PC-9 (cell line): ENCODE measurements at places on chromosomes 2 and 18. TPM values are rescaled to one million over a fixed set of nuclear protein-coding genes. Genes with fewer than 3 reads are reported as not detected.

The DLGAP1 gene
- total RNA-seq: 0.13 TPM in 1 of 2 replicates, not detected in the other

The SLC19A3 gene
- total RNA-seq: 4.3 and 4.5 TPM in 2 replicates

The CLEC4F gene
- not detected in 2 replicates for total RNA-seq

The TUBA4B gene
- total RNA-seq: not detected in 2 replicates
